Activated CD8-positive, alpha-beta T cell treated with anti-CD3 and anti-CD28 coated beads for 36 hours (primary cell): ENCODE measurements at places on chromosomes 2 and 18. TPM values are rescaled to one million over a fixed set of nuclear protein-coding genes. Genes with fewer than 3 reads are reported as not detected.

DNA sequence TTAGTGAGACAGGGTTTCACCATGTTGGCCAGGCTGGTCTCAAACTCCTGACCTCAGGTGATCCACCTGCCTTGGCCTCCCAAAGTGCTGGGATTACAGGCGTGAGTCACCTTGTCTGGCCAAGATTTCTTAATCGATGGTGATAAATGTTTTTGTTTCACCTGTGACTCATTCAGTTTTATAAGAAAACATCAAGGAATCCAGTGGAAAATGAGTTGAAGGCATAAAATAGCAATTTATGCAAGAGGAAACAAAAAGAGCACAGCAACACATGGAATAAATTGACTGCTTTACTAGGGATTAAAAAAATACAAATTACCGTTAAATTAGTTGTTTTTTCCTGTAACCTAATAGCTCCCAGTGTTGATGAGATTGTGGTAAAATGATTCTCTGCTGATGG lies 80.2 kb downstream of the CDK15 start:
- no peak for DNase-seq

- DNase-seq: no peak
Measured at GRCh38 chr2:129793431-129793902, 186.0 kb upstream of the RAB6C start.

DNA sequence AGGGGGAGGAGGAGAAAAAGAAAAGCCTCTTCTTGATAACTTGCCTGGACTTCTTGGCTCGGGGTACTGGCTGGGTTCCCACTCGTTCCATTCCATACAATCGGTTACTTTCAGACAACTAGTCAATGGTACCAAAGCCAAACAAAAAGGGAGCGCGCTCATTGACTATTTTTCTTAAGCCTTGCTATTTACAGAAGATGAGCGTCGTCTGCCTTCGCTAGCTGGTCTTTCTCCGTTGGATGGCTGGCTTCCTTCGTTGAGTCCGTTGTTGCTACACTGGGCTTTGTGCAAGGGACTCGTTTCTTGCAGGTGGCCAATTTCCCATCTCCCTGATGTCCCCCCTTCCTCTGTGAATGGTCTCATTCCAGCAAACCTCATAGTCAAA lies 260.4 kb downstream of the ZNF516 start:
- DNase-seq: no peak

GRCh38 chr2:70767079-70767698 lies 811 bp downstream of the ADD2 start:
- DNase-seq: peak; percentile 35

- DNase-seq: no peak
Measured at GRCh38 chr2:48253301-48253700, 276.7 kb upstream of the STON1 start.

DNA sequence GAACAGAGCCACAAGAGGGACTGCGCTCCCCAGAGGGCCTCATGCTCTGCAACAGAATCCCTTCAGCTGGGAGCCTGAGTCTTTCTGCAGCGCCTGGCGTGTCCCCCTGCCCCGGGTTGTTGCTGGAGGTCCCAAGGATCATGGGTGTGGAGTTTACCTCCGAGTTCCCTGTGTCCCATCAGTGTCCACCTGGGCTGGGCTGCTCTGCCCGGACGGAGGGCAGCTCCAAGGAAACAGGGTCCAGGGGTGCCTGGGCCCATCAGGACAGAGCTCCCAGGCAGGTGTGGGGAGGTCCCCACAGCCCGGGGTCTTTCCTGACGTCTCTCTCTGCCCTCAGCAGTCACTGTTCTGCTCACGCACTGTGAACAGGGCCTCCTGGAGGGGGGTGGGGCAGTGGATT lies 63.5 kb downstream of the EMILIN2 start:
- no peak for DNase-seq

DNA sequence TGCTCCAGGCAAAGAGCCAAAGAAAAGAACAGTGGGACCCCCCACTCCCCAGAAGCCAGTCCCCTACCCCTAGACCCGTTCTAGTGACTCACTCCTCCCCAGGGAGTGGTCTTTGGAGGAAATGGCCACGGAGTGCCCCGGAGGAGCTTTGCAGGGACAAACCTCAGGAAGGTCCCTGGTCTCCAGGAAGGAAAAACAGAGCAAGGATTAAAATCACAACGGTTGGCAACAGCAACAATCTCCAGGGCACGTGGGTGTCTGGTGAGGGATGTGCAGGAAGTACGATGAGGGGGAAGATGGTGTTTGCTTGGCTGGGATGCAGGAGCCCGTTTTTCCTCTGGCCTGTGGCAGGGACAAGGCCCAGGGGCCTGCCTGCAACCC lies 135.0 kb downstream of the SMAD2 start:
- DNase-seq: no peak

- DNase-seq: no peak
Measured at GRCh38 chr18:61972389-61973264, 79.8 kb upstream of the RNF152 start.

GRCh38 chr2:44566059-44566458 lies 204.3 kb downstream of the CAMKMT start:
- no peak for DNase-seq

DNA sequence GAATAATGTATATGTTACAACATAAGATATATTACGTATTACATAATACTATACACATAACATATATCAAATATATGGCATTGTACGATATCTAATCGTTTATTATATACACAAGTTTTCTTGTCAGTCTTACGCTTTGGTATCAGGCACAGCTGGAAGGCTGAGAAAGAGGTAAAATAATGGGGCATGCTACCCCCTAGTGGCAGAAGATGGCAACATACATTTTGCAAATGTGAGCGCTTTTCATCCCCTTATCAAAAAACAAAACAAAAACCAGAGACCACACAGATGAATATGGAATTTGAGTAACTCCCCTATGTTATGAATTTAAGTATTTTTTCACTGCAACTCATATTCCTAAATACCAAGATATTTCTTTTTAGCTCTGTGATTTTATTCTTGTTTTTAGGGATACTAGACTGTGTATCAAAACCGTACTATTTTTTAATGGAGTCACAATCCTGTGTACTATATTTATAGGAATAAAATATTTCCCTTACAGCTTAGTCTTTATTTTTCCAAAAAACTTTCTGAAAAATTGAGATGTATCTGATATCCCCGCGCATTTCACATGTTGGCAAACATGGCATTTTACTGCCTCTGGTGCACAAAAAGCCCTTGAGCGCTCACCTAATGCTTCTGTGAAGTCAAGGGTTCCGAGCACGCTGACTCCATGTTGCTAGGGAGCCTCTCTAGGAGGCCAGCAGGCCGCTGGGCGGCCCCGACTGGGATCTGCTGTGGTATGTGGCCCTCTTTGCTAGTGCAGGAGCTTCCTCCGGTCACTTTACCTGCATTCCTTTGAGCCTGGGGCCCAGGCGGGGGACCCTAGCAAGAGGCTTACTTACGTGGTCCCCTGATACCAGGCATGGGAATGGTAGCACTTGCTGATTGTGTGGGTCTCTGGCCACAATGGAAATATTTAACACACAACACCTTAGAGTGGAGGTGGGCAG lies 62.5 kb downstream of the SLC4A3 start:
- DNase-seq: peak; percentile 66

DNA sequence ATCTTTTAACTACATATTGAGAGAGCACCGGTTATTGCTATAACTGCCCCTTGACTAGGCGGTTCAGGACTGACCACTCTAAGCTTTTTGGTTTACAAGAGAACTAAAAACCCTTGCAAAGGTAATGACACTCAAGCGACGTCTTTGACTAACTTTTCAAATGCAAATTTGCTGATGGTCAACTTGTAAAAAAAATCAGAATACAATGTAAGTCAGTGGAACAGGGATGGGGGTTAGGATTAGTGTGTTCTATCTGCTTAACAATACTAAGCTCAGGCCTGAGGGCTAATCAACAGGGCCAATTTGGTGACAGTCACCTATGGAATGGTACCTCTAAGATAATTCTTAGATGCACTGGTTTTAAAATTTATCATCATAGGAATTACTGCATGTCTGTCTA lies 57.1 kb downstream of the ZAP70 start:
- DNase-seq: no peak

DNA sequence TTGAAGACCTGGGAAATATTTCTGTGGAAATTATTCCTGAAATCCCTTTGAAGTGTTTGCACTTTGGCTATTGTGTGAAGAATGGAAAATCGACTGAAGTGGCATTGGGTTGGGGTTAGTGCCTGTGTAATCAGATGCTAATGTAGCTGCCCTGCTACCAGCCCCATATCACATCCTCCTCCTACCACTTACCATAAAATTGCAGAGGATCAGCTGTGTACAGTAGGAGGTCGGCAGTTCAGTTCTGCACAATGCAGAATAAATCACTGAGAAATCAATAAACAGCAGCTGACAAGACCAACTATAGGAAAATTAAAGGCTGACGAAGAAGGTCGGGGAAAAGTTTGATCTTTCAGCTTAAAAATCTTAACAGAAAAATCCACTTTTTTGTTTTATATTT lies 440.9 kb downstream of the PTPRM start:
- DNase-seq: no peak

DNA sequence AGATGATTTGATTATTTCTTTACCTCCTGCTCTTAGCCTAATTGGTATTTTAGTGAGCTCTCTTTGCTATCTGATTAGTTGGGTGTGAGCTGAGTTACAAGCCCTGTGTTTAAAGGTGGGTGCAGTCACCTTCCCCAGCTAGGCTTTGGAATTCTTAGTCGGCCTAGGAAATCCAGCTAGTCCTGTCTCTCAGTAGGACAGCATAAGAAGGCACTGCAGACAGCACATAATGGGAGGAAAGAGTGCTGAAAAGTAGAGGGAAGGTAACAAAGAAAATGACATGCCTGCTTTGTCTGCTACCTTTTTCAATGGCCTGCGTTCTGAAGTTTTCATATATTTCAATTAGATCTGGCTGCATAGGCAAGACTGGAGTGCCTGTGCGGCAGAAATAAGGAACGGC lies 1794.0 kb upstream of the CELF4 start:
- DNase-seq: no peak

- DNase-seq: no peak
Measured at GRCh38 chr2:81895620-81896250, 1591.2 kb upstream of the LRRTM1 start.

DNA sequence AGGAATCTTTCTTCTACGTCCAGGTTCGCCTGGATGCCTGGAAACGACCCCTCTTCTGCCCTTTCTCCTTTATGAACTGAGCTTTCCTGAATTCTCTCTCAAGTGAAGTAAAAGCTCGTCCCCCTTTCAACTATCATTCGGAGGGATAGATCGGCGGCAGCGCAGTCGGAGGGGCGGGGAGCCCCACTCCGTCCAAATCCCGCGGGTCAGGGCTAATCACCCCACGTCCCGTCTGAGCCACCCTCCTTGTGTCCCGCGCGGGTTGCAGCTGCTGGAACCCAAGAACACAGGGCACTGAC lies 367 bp downstream of the FBXO48 start:
- DNase-seq: no peak

DNA sequence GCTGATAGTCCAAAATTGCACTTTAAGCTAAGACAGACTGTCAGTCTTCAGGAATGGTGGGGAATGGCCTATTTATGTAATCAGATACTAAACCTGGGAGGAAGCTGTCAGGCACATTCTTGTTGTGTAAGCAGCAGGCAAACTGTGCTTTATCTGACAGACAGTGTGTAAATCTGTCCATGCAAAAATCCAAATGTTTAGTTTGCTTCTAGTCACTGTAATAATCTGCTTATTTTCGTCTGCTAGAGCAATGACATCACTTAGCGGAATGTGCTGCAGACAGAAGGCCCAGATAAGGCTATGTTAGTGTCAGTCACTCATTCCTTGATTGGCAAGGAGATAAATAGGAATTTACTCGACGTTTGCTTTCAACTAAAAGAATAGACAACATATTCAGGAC lies 263.5 kb downstream of the ZNF407 start:
- DNase-seq: no peak

DNA sequence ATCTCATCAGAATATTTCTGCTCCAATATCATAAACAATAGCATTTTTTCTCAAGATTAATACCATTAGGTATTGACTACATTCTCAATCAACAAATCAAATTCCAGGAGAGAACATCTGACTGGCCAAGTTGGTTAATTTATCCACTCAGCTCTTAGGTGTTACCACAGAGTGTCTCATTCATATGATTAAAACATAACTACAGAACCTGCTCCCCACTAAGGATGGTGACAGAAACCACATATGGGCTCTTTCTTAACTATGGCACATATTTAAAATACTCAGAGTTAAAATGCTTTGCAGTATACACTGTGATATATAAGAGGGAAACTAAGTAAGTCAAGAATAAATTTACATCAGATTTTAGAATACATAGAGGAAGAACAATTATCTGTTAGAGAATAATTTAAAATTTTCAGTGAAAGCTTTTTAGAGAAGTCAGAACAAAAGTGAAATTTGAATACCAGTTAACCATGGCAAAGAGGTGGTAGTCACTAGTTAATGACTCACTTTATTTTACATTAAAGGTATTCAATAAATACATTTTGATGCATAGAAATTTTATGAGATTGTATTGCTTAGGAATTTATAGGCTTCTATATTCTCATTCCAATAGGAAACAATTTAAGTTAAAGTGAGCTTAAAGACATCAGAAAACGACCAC lies 1120.8 kb upstream of the TMEFF2 start:
- no peak for DNase-seq

DNA sequence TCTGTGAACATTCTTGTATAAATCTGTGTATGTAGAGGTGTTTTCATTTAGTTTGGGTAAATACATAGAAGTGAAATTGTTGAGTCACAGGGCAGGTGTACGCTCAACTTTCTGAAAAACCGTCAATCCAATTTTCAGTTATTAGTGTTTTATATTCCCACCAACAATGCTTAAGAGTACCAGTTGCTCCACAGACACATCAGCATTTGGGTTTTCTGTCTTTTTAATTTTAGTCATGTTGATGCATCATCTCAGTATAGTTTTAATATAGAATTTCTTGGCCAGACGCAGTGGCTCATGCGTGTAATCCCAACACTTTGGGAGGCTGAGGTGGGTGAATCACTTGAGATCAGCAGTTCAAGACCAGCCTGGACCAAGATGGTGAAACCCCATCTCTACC lies 3.2 kb upstream of the GNLY start:
- no peak for DNase-seq

- no peak for DNase-seq
Measured at GRCh38 chr18:74563999-74564398, 29.7 kb downstream of the CNDP1 start.

Gene ZNF892
- 2.9 TPM for total RNA-seq

Gene HJURP
- 83.6 TPM for total RNA-seq

Gene ATP5MC3
- total RNA-seq: 399 TPM

Gene POU3F3
- total RNA-seq: not detected

Gene CXCR4
- 97.0 TPM for total RNA-seq

Gene MAP3K20
- total RNA-seq: 10.2 TPM

Gene PLGLB2
- 0.32 TPM for total RNA-seq

Gene TMEM214
- total RNA-seq: 54.1 TPM
